ENCODE measurements at places on chromosomes 5 and 9.

- no peak for DNase-seq
Measured at GRCh38 chr5:36300191-36300926, 1.3 kb downstream of the RANBP3L start.

DNA sequence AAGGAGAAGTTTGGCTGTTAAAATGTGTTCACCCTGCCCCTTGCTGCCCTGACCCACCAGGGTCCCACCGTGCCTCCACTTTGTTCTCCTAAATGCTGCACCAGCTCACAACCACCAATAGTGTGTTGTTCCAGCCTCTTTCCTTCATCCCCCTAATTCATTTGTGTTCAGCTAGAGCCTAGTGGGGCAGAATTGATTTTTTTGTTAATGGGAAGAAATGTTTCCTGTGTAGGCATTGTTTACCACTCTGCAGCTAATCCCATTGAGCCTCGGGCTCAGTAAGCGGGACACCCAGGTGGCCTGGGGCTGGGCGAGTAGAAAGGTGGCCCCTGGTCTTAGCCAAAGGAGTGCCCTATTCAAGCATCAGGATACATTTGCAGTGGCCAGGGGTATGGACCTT, 127.6 kb downstream of the MVB12B start:
- DNase-seq: no peak

DNA sequence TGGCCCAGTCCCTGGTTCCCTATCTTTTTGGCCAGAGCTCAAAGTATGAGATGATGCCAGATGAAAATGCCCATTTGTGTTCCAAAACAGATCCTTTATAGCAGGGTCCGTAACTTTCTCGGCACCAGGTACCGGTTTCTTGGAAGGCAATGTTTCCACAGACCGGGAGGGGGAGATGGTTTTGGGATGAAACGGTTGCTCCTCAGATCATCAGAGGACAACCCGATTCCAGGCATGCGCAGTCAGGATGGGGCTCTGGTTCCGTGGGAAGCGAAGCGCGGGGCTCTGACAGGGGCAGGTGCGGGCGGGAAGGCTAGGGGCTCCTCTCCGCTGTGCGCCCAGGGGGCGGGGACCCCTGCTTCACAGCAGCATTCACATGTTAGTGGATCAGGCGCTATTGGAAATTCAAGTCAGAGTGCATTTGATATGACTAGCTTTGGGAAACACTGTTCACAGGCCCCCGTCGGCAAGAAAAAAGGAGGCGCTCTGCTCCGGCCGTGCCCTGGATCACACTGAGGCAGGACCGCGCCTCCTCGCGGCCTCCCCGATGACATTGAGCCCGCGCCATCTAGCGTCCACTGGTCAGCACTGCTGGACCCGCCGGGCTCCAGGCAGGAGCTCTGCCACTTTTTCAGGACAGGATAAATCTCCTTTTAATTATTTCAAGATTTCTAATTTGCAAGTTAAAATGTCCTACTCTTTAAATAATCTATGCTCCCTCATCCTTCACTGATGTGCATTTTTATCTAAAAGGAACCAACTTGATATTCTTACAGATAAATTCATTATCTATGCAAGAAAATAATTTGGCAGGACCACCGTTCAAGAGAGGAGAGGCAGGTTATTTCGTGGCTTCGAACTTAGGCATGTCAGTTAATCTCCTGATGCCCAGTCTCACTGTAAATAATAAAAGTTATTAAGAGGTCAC, 190.0 kb downstream of the FANCC start:
- DNase-seq: peak; percentile 47

GRCh38 chr5:1877103-1878049, 5.3 kb downstream of the IRX4 start:
- DNase-seq: no peak

- DNase-seq: no peak
Measured at GRCh38 chr9:97840521-97840920, 12.5 kb upstream of the FOXE1 start.

DNA sequence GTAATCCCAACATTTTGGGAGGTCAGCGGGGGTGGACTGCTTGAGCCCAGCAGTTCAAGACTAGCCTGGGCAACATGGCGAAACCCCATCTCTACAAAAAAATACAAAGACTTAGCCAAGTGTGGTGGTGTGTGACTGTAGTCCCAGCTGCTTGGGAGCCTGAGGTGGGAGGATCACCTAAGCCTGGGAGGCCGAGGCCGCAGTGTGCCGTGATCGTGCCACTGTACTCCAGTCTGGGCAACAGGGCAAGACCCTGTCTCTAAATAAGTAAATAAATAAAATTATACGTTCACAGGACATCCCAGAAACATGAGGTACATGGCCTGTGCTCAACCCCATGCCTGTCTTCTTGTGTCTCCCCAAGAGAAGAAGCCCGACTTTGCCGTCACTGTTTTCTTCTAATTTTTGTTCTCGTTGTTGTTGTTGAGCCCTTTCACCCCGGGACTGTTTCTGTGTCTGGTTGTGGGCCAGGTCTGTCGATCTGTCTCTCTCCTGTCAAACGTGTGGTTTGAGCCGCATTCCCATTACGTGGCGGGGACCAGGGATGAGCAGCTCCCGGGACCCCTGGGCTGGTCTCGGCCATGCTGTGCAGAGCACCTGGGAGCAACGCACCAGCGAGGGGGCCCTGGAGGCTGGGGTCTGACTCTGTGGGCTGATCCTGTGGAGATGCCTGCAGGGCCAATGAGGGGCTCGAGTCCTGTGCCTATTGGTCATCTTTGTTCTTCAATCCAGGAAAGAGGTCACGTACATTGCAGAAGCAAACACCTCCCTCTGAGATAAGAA, 32.2 kb downstream of the NACC2 start:
- DNase-seq: no peak

DNA sequence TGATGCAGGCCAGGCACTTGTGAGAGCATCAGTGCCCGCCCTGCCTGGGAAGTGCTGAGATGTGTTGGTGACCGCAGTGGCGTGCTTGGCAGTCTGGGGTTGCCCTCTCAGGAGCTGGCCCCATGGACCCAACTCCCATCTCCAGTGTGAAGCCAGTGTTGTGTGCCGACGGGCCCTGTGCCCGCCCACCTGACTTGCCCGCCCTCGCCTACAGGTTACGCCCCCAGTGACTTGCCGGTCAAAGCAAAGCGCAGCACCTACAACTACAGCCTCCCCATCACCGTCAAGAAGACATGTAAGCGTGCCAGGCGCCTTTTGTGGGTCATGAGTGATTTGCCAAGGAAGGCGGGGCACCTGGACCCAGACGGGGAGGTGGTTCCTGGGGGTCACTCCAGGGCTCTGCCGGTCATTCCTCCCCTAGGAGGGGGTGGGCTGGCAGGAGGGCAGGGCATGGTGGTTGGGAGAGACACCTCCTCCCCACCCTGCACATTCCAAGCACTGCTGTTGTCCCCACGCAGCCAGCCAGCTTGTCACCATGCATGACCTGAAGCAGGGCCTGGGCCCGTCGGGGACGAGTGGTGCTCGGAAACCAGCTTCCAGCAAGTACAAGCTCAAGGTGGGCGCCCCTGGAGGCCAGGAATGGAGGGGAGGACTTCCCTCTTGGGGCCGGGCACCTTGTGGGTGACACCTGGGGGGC, 7.4 kb upstream of the CEL start:
- no peak for DNase-seq

- DNase-seq: no peak
Measured at GRCh38 chr5:75509956-75510355, 1.5 kb downstream of the CERT1 start.

DNA sequence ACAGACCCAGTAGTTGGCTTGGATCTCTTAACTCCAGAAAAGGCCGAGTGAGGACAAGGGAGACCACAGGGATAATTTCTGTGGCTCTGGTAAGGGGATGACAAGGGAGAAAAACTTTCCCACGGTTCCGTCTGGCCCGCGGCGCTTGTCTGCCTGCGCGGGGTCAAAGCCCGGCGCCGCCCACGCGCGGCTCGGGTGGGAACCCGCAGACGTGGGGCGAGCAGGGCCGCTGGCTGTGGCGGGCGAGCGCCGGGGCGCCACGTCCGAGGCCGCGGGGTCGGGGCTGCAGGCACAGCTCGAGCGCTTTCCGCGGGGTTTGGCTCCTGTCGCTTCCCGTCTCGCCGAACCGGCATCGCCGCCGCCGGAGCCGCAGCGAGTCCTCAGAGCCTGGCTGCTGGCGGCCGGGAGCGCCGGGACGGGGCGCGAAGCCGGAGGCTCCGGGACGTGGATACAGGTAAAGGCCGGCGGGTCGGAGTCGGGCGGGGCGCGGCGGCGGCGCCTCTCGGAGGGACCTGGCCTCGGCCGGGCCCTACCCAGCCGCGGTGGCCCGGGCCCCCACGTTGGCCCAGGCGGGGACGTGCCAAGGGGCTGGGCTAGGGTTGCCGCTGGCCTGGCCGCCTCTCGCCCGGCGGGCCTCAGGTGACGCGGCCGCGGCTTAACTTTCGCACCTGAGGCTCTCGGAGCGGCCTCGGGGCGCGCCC, at the start of gene RNF180:
Gene RNF180, plus strand, starts transcription at position 344 of the 701 bp plus-strand sequence. CDS start 34,965 bp downstream, outside the sequence.
- DNase-seq: no peak

GRCh38 chr5:171579976-171580411, 160.5 kb downstream of the FGF18 start:
- no peak for DNase-seq

DNA sequence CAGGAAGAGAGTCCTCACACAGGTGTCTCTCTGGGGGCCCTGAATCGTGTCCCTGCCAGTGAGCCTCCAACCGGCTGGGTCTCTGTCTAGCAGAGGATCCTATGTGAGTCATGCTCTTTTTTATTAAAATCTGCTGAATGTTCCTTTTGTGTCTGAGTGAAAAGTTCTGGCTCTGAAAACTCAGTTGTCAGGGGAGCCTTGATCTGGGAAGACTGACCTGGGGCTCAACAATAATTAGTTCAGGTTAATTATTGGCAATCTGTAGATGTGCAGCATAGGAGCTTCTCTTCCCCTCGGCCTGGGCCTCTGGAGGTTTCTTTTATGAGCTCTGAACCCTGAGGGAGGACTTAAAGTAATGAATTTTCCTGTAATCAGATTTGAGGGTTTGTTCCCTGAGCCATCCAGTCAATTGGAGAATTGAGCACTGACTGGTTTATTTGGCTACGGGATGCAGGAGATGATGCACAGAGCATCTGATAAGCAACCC, 45.2 kb downstream of the ALG2 start:
- no peak for DNase-seq

GRCh38 chr5:148454576-148454975, 70.8 kb downstream of the FBXO38 start:
- no peak for DNase-seq

- DNase-seq: no peak
Measured at GRCh38 chr9:80498001-80498555, 926.3 kb downstream of the TLE4 start.

- no peak for DNase-seq
Measured at GRCh38 chr9:38091310-38092199, 22.5 kb upstream of the SHB start.

DNA sequence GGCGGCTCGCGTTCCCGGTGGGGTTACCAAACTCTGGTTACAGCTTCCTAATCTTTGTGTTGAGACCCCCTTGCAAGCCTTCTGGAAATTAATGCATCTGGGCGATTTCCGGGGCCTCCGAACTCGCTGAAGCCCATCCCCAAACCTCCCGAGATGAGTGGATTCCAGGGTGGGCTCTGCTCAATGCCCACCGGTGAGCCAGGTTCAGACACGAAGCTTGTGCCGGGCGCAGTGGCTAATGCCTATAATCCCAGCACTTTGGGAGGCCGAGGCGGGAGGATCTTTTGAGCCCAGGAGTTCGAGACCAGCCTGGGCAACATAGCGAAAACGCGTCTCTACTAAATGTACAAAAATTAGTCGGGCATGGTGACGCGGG, 356 bp upstream of the HACD4 start:
- DNase-seq: no peak

- DNase-seq: no peak
Measured at GRCh38 chr9:34510497-34511468, 12.0 kb downstream of the ENHO start.
